Stimulated activated CD8-positive, alpha-beta memory T cell treated with anti-CD3 and anti-CD28 coated beads, Interleukin-4, amount 100 ng/mL, for 4 hours (primary cell): ENCODE measurements at places on chromosomes 3 and 15.

GRCh38 chr3:34174740-34175139 is 376.3 kb downstream of the PDCD6IP start:
- DNase-seq: no peak

GRCh38 chr3:10780922-10781321 is 35.1 kb upstream of the SLC6A11 start:
- no peak for DNase-seq

GRCh38 chr3:58411851-58412830 is 21.5 kb downstream of the PDHB start:
- DNase-seq: no peak

GRCh38 chr3:46186471-46187340 is 21.4 kb downstream of the CCR1 start:
- DNase-seq: no peak

GRCh38 chr3:170056710-170057454 is 19.1 kb downstream of the GPR160 start:
- DNase-seq: no peak

DNA sequence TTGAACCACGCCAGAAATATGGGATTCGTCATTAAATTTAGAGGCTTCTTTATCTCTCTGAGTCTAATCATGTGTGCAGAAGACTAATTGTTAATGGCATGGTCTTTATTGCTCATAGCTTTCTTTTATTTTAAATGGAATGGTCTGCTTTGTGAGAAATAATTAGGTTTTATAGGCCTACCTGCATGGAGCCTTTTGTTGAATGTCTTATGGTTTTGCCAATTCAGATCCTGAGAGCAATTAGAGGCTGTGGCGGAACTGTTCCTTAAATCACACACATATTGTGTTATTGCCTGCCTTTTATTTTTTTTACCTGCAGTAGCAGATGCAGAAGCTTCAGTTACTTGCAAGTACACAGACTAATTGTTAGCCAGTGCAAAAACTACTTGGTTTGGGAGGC is 306.2 kb downstream of the NLGN1 start:
- no peak for DNase-seq

DNA sequence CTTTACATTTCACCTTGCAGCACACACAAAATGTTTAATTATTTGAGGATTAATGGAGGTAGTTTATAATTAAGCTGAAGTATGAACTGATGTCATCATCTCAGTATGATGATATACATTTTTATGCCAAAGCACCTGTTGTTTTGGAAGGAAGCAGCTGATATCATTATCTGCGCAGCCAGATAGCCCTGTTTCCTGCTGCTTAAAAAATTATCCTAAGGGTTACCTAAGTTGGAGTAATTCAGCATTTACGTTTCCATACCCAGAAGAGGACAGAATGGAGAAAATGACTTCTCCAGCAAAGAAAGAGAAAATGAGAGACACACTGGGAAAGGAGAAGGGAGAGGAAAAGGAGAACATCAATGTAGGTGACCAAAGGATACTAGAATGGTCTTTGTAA is 370.3 kb upstream of the PLSCR5 start:
- DNase-seq: no peak

DNA sequence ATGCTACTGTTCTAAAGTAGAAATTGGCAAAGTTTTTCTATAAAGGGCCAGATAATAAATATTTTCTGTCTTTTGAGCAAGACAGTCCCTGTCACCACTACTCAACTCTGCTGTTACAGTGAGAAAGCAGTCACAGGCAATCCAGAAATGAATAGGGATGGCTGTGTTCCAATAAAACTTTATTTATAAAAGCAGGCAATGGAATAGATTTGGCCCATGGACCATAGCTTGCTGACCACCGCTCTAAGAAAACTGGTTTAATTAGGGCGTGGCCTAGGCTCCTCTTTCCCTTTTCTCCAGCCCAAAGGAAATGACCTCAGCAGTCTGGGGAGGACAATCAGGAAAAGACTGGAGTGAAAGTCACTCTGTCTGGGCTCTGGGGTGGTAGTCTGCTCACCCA is 183.8 kb downstream of the MEGF11 start:
- no peak for DNase-seq

- DNase-seq: no peak
These were observed 67.1 kb downstream of the PLOD2 start for GRCh38 chr3:146093896-146094295.

DNA sequence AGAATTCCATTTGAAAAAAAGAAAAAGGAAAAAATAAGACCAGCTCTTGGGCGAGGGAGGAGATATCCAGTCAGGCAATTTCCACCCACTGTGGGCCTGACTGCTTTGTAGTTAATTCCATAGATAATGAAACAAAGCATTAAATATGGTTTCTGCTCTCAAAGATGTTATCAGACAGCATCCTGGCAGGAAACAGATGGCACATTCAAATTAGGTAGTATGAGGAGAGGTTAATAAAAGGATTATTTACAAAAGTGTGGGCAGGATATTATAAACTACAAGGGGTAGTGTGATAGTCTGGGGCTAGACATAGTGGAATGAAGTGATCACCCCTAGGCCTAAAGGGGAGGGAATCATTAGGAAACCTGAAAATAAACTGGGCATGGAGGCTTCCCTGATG is 193.2 kb downstream of the CLSTN2 start:
- no peak for DNase-seq

DNA sequence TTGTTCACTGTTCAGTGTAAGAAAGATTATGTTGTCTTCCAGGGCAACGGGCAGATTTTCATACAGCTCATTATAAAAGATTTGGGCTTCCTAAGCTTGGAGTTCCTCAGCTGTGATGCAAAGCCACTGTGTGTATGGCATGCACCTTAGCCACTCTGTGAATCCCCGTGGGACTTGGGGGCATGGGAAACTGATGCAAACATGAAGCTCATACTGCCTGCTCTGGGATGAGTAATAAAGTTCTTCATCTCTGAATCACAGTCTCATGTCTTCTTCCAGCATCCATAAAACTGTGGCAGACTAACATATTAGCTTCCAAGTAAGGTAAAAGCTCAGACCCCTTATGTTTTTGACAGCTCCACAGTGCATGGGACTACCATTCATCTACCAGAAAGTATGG is 154.3 kb upstream of the RORA start:
- no peak for DNase-seq

DNA sequence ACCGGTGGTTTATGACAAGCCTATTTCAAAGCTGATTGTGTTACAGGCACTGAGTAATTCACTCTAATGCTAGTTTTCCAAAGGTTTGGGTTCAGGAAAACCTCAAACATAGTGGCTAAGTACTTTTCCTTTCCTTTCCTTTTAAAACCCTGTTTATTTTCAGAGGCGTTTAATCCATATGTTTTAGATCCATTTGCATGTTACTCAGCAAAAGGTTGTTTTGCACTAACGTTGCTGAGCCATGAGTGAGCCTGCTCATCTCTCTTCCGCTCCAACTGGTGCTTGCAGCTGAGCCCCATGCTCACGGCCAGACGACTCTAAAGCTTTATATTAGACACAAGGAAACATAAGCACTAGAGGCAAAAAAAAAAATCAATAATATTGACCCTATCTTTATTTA is 9.4 kb downstream of the CEMIP start:
- no peak for DNase-seq

- DNase-seq: no peak
These were observed 56.1 kb upstream of the PLXNA1 start for GRCh38 chr3:126926684-126927400.

DNA sequence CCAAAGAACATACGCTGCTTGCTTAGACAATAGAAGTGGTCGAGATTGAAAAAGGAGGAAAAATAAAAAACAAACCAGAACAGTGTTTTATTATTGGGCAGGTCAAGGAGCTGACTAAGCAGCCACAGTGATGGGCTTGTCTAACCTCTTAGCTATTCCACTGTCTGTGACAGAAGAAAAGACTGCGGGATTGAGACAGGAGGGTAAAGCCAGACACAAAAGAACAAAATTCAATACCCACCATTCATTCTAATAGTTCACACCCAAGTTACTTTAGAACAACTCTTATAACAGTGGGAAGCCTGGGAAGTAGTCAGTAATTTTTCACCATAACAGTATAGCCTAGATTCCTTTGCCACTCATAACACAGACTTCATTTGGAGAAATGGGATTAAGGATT is 435.4 kb downstream of the MFSD1 start:
- no peak for DNase-seq

GRCh38 chr3:42515391-42515916 is 13.0 kb downstream of the VIPR1 start:
- no peak for DNase-seq

DNA sequence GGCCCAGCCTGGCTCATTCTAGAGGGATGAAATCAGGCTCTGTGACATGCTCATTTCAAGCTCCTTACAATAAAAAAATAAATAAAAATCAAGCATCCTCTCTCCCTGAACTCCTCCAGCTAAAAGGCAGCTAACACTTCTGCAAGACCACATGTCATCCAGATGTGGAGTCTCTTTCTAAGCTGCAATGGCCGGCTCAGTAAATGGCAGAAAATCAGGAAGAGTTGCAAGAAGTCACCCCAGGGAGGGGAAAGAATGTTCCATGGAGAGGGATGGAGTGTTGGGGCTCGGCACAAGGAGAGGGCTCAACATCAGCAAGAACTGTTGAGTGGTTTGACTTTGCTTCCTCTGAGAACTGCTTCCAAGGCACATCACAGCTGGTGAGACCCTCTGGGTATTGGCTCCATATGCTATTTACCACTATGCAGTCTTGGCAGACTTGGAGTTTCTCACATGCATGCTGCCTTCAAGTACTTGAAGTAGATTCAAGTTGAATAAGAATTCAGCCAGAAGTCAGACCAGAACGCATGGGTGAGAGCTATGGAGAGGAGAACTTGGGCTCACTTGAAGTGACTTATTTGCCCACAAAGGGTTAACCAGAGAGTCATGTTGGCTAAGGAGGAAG is 689.0 kb downstream of the NTRK3 start:
- DNase-seq: no peak

DNA sequence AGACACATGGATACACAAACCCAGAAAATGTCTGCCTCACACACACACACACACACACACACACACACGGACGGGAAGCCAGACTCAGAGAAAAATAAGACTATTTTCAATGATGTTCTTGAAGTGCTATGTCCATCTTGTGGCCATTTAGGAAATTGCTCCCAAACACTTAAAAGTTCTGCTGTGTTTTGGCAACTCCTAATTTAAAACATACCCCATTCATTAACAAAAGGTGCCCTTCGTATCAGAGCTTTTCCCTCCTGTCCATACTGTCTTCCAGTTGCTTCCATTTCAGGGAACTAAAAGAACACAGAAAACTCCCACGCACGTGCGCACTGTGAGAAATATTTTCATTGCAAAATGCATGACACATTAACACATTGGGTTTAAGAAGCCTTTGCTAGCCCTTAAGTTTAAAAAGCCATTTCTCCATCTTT is 44.6 kb downstream of the SLC12A1 start:
- DNase-seq: no peak

DNA sequence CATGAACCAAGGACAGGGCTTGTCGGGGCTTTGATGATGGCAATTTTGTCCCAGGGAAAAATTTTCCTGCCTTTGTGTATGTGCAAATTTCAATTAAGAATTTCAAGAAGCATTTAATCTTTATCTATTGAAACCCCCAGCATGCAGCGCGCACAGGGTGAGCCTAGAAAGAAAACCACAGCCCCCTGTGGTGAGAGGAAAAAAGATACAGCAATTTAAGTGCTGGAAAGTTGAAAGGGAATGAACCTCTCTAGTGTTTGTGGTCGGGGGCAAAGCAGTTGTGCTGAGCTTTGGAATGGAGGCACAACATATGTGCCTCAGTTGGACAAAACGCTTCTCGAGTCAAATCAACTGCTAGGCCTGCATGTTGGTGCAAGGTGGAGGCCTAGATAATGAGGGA is 111.8 kb upstream of the C15orf61 start:
- DNase-seq: no peak

DNA sequence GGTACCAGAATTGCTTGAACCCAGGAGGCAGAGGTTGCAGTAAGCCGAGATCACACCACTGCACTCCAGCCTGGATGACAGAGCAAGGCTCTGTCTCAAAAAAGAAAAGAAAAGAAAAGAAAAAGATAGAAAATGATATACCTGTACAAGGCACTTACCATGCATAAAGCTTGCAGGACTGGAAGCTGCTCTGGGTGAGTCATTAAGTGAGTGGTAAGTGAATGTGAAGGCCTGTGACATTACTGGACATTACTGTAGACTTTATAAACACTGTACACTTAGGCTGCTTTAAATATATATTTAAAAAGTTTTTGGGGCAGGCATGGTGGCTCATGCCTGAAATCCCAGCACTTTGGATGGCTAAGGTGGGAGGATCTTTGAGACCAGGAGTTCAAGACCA is 99.2 kb downstream of the SLMAP start:
- no peak for DNase-seq

GRCh38 chr15:39255760-39256159 is 325.1 kb upstream of the THBS1 start:
- DNase-seq: no peak

DNA sequence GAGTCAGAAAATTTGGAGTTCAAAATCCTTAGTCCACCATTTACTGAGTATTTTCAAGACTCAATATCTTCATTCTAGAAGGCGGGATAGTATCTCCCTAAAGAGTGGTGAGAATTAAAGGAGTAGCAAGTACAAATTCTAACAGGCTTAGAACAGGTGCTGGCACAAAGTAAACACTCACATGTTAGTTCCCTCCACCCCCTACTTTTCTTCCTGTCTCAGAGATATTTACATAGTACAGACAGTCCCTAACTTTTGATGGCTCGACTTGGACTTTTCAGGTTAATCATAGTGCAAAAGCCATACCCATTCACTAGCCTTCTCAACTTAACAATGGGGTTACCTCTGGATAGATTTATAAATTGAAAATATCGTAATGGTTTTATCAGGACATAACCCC is 476.2 kb upstream of the RASGRP1 start:
- no peak for DNase-seq

GRCh38 chr3:66442254-66443117 is 58.3 kb downstream of the LRIG1 start:
- DNase-seq: no peak

- DNase-seq: no peak
These were observed 6.4 kb downstream of the TMCO5A start for GRCh38 chr15:37940876-37941275.

GRCh38 chr3:133276594-133276993 is 123.3 kb upstream of the BFSP2 start:
- no peak for DNase-seq

- no peak for DNase-seq
These were observed 18.8 kb downstream of the TMEM39A start for GRCh38 chr3:119444590-119444989.

DNA sequence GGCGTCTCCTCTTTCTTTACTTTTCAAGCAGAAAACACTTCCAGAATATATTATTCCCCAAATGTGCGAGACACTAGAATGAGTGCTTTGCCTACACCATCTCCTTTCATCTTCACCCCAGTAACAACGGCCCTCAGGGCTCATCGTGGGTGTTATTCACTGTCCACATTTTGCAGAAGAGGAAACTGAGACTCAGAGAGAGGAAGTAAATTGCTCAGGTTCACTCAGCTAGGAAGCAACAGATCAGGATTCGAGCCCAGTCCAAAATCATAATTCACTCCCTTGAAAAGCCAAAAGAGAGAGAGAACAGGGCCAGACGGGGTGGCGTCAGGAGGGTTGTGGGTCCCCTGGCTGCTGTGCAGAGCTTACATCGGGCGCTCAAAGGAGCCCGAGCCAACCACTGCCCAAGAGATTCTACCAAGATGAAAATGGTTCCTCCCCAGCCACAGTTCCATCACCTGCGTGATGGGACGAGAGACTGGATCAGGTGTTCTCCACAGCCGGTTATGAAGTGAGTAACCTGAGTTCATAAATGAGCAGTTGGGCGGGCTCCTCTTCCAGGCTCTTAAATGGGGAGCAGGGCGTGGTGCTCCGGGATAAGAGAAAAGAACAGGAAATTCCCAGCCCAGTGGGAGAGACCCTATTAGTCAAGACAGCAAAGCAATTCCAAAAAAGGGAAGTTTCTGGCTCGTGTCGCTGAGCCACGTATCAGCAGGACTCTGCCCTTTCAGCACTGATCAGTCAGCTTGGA is 48.6 kb upstream of the FLNB start:
- no peak for DNase-seq
